ENCODE measurements at places on chromosomes 5 and 9.

GRCh38 chr9:13131416-13131815, 148.1 kb downstream of the MPDZ start:
- DNase-seq: no peak

- no peak for DNase-seq
Measured at GRCh38 chr5:136185974-136186665, 6.8 kb downstream of the SMIM32 start.

DNA sequence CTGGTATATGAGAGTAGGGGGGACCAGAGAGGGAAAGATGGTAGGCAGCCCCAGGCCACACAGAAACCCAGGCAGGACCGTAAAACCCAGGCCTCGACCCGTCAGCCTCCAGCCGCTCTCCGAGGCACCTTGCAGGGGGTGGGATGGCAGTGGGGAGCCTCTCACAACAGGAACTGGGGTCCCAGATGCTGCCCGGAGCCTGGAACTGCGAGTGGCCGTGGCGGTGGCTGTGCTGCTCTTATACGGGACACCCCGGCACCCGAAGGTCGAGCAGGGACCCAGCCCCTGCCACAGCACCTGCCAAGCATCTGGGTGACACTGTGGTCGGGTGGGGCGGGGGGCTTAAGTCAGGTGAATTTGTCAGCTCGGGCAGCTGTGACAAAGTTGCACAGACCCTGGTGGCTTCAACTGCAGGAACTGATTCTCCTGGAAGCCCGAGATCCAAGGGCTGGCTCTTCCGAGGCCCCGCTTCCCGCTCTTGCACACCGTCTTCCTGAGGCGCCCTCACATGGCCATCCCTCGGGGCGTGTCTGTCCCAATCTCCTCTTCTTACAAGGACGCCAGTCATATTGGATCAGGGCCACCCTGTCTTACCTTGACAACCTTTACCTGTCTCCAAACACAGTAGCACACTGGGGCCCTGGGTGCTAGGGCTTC, 47.6 kb upstream of the EGFL7 start:
- DNase-seq: no peak

GRCh38 chr5:117893211-117893610, 1095.1 kb downstream of the DTWD2 start:
- no peak for DNase-seq

GRCh38 chr5:88653471-88653870, 229.5 kb downstream of the MEF2C start:
- no peak for DNase-seq
